ENCODE measurements at places on chromosomes 16 and 17.

DNA sequence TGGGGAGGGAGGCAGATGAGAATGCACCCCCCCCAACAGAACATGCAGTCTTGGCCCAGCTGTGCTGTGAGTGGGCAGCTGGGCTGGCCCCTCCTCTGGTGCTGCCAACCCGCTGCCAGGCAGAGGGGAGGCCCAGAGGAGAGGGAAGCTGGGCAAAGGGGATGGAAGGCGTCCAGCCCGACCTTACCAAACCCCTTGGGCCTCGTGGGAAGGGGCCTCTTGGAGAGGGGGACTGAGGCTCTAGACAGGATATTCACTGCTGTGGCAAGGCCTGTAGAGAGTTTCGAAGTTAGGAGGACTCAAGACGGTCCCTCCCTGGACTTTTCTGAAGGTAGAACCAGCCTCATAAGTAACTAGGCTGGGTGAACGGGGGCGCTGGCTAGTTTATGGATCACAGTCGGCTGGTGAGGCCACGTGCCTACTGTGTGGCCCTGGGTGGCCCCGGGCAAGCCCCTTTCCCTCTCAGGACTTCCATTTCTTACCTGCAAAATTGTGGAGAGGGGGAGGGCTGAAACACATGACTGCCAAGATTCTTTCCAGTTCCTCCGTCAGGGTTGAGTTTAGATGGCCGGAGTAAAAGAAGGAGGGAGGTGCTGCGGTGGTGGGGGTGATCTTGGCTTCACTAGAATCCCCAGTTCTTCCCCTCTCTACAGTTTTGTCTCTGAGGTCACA, 857 bp upstream of the STAT5A start:
- no peak for DNase-seq

DNA sequence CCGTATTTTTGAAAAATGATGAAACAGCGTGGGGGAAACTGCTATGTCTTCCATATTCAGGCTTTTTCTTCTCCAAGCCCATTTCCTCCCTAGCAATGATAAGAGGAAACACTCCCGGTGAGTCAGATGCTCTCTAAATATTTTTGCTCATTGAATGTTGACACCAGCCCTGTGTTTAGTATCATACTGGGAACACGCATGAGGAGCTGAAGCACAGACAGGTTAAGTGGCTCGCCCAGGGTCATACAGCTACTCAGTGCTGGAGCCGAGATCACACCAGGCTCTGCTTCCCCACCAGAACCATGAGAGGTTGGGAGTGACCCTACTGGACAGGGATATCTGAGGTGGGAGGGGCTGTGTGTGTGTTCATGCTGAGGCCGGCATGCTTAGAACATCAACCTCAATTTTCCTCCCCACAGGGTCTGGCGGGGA, 37.8 kb upstream of the ADGRG1 start:
- DNase-seq, result no peak

DNA sequence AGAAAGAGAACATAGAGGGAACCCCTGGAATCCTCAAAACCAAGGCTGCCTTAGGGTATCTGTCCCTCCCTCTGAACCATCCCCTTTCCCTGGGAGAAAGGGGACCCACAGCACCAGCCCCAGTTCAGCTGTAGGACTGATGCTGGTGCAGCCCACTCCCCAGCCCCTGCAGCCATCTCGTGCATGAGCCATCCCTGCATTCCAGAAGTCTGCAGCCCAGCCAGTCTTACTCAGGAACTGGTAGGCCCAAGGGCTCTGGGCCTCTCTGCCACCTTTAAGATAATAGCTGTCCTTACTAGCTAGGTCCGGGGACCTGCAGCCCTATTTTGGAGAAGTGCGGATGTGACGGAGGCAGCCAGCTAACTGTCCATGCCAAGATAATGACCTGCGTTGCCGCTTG, 6.0 kb upstream of the EVPL start:
- no peak for DNase-seq

DNA sequence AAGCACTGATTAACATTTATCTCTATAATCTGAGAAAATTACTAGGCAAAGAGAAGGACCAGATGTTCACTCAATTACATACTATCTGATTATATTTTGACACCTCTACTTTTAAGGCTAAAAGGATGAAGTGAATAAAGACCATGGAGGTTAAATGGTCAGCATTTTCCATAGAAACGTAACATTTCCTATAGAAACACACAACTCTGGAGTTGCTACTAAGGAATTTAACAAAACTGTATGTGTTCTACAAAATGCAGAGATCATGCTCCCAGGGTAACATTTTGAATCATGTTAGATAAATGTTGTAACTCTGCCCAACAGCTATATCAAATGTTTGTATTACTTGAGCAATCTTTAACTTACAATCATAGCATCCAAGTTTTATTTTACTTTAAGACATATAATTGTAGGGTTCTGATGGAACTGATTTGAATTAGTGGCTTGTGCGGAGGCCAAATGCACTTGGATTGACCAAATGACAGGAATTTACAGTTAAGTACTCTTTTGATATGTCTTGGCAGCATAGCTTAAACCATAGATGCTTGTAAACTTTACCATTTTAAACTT, 97.7 kb downstream of the RPGRIP1L start:
- DNase-seq, result no peak

DNA sequence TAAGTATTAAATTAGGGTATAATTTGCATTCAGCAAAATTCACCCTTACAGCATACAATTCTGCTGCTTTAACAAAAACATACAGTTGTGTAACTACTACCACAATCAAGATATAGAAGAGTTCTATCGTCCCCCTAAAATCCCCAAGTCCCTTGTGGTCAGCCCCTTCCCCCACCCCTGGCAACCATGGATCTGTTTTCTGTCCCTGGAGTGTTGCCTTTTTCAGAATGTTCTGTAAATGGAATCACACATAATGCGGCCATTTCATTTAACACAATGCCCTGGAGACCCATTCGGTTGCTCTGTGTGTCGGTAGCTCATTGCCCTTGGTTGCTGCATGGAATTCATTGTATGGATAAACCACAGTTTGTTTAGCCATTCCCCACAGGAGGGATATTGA, 190.2 kb downstream of the IRX5 start:
- no peak for DNase-seq

- no peak for DNase-seq
Measured at GRCh38 chr16:61957075-61957855, 79.0 kb downstream of the CDH8 start.

- no peak for DNase-seq
Measured at GRCh38 chr17:72702998-72703397, 389.5 kb downstream of the SLC39A11 start.

DNA sequence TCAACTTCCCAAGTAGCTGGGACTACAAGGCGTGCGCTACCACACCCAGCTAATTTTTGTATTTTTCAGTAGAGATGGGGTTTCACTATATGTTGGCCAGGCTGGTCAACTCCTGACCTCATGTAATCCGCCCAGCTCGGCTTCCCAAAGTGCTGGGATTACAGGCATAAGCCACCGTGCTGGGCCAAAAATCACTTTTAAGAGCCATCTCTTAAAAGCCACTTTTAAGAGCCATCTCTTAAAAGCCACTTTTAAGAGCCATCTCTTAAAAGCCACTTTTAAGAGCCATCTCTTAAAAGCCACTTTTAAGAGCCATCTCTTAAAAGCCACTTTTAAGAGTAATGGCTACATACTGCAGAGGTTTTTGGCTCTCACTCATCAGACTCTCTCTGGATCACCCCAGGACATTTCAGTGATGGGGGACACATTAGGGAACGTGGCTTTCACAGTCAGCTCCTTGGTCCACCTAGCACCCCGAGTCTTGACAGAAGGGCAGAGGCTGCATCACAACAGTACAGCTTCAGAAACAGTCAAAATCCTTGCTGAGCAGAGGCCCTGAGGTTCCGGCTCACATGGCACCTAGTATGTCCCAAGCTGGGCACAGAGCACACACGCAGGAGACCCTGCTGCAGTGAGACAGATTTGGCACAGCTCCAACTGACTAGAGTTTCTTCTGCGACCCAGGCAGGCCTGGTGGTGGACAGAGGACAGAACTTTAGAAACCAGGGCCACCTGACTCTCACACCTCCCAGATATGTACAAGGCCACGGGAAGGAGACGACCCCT, 23.6 kb downstream of the RANBP10 start:
- no peak for DNase-seq

GRCh38 chr17:13721705-13722104, 120.0 kb upstream of the HS3ST3A1 start:
- no peak for DNase-seq

GRCh38 chr17:74541176-74542111, 4.5 kb downstream of the CD300C start:
- DNase-seq, result no peak

DNA sequence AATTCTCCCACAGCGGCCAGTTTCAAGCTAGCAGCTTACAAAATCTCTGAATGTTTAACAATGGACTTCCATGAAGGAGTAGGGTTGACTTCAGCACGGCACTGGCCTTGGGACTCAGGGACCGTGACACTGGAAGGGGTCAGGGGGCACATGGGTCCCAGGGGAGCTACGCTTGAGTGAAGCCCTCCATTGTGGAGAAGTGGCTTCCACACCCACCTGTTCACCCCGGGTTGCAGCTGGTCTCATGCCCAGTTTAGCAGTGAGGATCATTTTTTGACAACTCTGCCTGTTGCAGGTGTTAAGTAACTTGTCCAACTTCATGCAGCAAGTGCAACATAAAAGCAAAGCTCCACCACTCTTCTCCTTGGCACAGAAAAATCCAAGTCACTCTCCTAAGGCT, 510.2 kb downstream of the CDH13 start:
- no peak for DNase-seq

DNA sequence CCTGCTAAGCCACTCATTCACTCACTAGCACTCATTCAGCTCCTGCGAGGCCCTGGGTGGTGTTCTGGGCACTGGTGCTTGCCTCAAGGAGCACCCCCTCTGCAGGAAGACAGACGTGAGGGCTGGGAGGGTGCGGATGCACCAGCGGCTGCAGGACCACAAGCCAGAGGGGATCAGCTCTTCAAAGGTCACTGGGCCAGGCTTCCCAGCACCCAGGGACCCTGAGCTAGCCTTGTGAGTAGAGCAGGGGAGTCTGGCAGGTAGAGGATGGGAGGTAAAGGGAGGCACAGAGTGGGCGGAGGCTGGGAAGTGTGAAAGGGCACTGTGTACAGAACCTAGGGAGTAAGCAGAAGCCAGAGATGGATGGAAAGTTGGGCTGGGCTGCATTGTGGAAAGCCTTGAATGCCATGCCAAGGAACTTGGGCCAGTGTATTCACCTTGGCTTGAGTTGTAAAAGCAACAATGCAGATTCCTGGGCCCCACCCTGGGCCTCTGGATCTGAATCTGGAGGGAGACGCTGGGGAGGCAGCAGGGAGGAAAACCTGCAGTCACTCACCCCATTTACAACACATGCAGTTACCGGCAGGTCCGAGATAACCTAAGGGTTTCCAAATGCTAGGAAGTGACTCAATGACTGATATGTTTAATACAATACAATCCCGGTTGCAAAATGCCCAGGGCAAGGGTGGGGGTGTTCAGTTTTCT, 1.7 kb downstream of the IL4R start:
- DNase-seq, result no peak

GRCh38 chr16:17230932-17231581, 239.7 kb downstream of the XYLT1 start:
- no peak for DNase-seq

GRCh38 chr16:81483970-81484595, 39.5 kb downstream of the CMIP start:
- DNase-seq, result no peak

GRCh38 chr16:1960665-1961630, 1.6 kb downstream of the NDUFB10 start:
- DNase-seq, result peak; percentile 18

- DNase-seq, result no peak
Measured at GRCh38 chr17:76276069-76276431, 10.9 kb downstream of the UBALD2 start.

DNA sequence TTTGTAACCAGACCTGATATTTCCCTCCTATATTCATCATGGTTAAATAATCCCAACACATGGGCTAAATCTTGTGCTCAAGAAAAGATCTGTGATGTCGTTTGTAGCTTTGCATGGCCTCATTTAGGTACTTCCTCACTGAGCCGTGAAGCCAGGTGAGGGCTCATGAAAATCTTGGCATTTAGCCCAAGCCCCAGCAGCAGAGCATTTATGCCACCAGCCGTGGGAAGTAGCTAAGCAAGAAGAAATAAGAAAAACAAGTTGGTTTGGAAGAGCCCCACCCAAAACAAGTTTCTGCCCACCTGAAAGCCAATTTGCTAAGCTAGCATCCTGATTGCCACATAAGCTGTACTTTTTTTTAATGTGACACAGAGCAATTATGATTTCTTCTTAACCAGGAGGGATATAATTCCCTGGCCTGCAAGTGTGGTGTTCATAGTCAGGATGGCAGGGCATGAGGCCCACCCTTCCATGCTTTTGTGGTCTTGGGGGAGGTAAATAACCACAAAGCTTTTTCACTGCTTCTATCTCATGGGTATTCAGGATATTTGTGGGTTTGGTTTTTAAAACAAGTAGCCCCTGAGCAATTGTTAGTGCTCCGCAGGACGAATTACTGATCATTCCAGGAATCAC, 10.5 kb downstream of the TMIGD1 start:
- no peak for DNase-seq

GRCh38 chr17:8382880-8383142, 182 bp downstream of the RPL26 start:
- DNase-seq, result no peak

DNA sequence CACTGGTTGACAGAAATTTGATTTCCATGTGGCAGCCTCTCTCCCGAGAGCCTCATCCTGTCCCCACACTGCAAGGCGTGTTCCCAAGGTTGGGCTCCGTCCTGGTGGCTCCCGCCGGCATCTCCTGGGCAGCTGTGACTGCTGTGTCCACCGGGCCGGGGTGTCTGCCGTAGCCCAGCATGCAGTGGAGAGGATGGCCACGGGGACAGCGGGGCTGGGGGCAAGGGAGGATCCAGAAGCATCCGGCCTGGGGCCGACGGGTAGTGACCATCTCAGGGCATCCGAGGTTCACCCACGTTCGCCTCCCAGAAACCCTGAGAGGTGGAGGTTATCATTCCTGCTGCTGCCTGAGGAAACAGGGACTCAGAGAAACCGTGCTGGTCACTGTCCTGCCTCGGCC, 7.3 kb upstream of the RAB40B start:
- DNase-seq, result no peak

GRCh38 chr17:36728030-36728991, 126.9 kb downstream of the MRM1 start:
- no peak for DNase-seq

DNA sequence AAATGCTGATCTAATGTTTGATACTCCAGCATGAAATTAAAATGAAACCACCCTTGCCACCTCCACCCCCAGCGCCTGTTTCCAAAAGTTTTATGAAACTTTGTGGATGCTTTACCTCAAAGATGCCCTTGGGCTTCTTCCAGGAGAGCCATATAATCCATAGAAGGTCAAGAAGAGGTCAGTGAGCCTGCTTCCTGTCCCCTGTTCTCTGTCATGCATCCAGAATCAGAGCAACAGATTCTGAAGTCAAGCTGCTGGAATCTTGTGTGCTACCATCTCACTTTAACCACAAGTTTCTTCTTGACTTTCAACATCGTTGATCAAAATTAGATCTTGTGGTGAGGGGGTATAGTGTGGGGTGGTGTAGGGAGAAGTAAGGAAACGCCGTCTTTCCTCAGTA, 8.6 kb downstream of the GOSR2 start:
- DNase-seq, result no peak

Measured in D721Med (cell line).